Smooth muscle cell of the brain vasculature (primary cell): ENCODE measurements at places on chromosomes 6 and 20.

DNA sequence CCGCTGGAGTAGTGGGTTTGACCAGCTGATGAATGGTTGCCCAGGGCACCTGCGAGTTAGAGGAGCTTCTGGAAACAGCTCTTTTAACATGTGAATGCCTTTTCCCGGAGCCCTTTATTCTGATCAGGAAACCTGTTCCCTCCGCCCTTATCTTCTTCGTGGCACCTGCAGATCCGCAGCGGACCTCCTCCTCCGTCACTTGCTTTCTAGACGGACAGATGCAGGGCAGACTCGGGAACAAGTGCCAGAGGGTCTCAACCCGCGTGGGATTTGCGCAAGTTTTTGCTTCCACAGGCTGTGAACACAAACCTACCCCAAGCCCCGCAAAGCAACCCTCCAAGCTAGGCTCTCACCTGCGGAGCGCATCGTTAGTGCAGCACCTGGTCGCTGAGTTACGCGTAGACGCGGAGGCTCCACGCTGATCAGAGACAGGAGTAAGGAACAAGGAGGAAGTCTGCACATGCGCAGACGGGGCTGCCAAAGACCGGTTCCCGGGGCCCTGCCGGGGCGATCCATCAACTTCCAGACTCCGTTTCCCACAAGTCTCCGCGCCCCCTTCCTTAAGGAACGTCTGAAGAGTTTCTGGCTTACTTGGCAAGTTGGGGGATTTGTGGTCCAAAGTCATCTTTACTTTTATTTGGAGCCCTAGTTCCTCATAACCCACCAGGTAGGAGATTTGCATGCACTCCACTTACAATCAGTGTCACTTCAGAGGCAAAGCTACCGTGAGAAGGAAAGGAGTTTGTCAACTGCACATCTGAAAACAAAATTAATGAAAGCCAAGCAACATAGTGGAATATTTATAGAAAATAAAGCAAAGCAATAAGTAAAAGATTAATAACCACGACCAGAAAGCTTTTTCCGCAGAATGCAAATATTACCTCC is 52.7 kb upstream of the ELMO2 start:
- no peak for DNase-seq

DNA sequence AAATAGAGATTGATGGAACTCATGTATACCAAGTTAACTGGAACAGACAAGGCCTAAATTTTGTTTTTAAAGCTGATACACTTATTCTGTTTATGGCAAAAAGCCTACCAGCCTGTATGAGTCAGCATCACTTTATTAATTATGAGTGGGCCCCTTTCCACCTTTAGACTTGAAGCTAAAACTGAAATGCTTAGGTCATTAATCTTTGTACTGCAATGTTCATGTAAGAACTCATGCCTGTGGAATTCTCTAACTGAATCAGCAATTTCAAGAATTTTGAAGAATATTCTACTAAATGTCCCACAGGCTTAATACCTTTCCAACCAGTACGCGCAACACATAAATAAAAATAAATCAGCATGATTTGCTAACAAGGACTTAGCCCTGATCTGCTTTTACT is 140.2 kb upstream of the PHACTR1 start:
- DNase-seq: no peak

GRCh38 chr20:4026093-4026601 is 10.8 kb upstream of the RNF24 start:
- DNase-seq: no peak

- DNase-seq: no peak
These were observed 10.2 kb upstream of the EPB41L1 start for GRCh38 chr20:36144336-36144735.

DNA sequence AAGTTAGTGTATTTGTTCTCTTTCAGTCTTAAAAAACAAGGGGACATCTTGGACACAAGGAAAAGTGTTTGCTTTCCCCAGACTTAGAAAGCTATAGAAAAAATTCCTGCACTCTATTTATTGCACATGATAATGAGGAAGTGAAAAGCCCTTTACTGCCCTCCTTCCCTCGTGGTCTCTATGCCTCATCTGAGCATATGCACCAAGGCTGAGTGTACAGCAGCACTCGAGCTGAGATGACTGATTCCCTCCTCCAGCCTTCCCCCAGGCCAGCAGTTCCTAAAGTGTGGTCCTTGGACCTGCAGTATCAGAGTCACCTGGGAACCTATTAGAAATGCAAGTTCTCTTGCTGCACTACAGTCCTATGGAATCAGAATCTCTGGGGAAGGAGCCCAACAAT is 14.3 kb upstream of the LAMP5 start:
- no peak for DNase-seq

DNA sequence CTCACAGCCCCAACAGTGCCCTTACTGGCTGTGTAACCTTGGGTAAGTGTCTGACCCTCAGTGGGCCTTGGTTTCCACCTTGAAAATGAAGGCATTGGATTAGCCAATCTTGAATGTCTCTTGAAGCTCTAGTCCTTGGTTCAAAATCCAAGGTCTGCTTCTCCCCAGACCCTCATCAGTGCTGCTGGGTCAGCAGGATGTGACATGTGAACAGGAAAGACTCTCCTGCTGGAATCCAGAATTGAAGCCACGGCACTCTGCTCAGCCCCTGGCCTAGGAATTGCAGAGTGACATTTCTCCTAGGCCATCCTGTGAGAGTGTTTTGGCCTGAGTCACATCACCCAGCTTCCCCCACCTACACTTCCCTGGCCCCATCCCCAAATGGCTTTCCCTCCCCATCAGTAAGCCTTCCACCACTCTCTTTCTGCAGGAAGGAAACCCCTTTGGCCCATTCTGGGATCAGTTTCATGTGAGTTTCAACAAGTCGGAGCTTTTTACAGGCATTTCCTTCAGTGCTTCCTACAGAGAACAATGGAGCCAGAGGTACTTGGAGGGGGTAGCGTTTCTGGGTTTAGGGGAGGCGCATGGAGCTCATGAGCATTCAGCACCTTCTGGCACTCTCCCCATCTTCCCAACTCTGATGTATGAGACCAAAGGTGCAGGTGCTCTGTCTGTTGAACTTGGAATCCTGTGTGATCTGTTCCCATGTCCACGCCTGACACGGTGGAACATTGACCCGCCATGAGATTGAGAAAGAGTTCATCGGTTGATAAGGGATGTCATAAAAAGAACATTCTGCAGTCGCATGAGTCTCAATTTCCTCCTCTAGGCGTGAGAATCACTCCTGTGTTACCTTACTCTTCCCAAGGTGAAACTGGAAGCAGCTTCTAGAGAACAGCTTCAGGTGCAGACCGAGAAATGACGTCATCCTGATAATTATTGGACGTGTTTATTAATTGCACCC is 8.8 kb downstream of the POFUT1 start:
- no peak for DNase-seq

- DNase-seq: no peak
These were observed 847 bp upstream of the CD93 start for GRCh38 chr20:23086931-23087411.

GRCh38 chr20:37218976-37219375 is 39.6 kb upstream of the MROH8 start:
- no peak for DNase-seq

DNA sequence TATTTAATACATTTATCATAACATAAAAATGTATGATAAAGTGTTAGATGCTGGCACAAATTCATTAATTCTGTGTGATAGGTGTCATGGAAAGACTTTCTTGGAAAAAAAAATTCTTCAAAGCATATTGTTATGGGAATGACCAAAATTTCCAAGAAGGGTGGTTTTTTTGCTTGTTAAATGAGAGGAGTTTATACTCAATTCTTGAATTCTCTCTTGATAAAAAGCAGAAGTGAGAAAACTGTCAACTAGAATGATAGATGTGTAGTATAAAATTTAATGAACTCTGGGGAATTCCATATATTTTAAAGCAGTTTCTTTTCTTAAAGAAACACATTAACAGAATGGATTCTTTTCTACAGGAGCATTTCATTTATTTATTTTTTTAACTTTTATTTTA is 62.0 kb upstream of the SNAP91 start:
- no peak for DNase-seq

DNA sequence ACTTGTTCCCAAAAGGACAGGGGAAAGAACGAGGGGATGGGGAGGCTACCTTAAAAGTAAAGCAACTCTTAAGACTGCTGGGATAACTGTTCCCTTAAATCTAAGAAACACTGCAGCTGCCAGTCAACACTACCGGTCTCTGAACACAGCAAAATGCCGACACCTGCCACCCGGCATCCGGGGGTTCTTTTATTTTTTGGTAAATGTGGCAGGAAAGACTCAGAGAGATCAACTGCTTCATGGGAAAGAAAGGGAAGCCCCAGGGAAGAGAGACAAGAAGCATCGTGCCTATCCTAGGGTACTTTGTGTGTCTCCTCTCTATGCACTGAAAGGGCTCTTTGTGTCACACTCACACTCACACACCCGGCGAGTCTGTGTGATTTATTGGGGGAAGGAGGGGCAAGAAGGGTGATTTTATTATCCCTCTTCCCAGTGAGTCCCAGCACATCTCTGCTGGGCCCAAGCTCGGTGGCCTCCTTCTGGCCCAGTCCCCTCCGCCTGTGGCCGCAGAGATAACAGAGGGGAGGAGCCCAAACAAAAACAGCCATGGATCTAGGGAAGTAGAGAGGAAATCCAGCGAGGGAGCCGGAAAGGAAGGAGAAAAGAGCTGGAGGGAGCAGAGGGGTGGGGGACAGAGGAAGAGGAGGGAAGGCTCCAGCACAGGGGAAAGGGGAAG is 1.4 kb downstream of the FYN start:
- DNase-seq: no peak

DNA sequence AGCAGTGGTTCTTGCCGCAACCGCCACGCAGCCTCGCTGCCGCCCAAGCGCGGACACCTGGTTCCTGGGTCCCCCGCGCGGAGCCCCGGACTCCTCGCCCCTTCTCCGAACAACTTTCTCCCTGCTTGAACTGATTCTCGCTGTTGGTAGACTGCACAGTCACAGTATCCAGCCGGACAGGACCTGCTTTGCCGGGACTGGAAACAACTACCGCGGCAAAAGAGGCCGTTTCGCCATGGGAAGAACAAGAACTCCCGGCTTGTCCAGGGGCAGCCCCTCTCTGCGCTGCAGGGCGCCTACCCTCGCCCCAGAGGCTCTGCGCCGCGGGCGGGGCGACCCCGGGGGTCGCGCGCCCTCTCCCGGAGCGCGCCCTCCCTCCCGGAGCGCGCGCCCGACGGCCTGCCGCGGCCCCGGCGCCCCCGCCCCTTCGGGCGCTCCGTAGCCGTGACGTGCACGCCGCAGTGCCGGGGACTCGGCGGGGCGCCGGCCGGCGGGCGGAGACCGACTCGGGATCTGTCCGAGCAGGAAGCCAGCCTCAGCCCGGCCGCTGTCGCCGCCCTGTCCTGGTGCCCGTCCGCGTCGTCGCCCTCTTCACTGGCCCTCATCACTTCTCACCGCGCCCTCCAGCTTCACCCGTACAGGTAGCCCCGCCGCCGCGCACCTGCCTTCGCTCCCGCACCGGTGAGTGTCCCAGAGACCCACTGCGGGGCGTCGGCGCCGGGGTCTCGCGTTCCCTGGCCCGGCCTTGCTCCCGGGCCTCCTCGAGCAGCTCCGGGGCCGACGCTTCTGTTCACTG is at the start of gene MYO6:
Gene MYO6 (plus strand): TSS at position 497 of the 796 bp plus-strand sequence. CDS start 68,309 bp downstream, outside the sequence.
- DNase-seq: no peak

- no peak for DNase-seq
These were observed 272.8 kb downstream of the NKAIN2 start for GRCh38 chr6:124076336-124077048.

DNA sequence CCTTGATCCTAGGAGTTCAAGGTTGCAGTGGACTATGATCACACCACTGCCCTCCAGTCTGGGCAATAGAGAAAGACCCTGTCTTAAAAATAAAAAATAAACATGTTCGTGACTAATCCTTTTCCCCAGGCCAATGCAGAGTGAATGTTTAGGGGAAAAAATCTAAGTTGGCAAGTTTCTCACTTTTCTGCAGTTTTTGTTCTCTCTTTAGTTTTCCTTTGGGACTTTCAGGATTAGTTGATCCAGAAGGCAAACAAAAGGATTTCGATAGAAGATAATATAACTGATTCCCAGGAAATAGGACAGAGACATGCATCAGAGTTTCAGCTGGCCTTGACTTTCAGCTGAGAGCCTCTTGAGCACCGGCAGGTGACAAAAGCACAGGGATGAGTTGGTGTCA is 53.3 kb downstream of the SOD2 start:
- no peak for DNase-seq

DNA sequence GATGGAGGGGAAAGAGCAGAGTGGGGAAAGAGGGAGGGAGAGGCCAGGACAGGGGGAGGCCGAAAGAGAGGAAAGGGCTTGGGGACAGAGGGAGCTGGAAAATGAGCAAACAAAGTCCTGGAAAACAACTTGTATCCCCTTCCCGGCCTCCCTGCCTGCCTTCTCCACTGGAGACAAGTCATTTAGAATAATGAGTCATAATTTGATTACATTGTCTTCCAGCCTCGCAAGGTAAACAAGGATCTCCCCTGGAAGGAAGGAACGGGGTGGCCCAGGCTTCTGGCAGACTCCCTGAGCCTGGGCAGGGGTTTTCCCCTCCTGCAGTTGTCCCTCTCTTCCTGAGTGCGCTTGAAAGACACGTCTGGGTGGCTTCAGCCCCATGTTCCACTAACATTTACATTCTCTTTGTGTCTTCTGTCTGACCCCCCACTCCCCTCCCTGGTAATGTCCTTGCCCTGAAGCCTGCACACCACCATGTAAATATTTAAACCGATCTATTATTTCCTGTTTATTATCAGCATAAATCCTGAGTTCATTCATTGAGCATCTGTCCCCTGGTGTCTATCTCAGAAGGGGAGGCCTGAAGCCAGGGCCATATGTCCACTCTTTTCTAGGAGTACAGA is 12.1 kb upstream of the MRPS18A start:
- DNase-seq: no peak

DNA sequence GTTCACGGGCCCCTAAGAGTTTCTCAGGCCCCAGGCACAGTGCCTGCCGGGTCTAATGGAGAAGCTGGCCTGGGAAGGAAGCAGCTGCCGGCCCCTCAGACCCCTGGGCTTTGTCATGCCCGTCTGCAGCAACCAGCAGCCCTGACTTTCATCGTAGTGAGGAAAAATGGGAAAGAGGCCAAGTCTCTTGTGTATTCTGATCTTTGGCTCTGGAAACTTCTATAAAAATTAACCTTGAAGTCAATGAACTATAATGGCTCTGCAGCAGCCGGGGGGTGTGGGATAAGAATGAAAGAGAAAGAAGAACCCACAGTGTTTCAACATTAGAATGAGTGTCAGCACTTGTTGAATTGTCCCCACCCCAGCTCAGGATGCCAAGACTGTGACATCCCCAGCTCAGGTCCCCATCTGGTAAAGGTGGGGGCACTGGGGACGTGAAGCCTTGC is 12.9 kb downstream of the TGM2 start:
- DNase-seq: no peak

DNA sequence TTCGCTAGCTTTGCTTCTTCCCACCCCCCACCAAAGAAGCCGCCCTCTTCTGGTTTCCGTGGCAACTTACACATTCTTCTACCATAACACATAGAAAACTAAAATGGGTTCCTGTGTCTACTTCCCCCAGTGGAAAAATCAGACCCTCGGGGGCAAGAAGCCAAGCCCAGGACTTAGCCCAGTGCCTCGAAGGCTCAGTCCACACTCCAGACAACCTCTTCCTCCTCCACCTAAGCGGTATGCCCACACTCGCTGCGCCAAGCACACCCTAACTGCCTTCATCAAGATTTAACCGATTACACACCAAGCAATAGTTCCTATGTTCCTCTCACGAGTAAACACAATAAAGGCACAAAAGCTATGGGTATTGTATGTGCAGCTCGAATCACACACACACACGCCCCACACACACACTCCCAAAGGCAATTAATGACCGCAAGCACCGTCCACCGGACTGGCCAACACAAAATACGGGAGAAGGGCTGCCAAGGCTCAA is 537 bp downstream of the PPIL4 start:
- no peak for DNase-seq
